ENCODE measurements at places on chromosomes 4 and X. TPM values are rescaled to one million over a fixed set of nuclear protein-coding genes. Genes with fewer than 3 reads are reported as not detected.
A peak's percentile ranks its signal among the peaks of the same experiment; 100 is the strongest.

The LDB2 gene
- 0.35 TPM for total RNA-seq

The LYAR gene
- total RNA-seq: 10.9 TPM

DNA sequence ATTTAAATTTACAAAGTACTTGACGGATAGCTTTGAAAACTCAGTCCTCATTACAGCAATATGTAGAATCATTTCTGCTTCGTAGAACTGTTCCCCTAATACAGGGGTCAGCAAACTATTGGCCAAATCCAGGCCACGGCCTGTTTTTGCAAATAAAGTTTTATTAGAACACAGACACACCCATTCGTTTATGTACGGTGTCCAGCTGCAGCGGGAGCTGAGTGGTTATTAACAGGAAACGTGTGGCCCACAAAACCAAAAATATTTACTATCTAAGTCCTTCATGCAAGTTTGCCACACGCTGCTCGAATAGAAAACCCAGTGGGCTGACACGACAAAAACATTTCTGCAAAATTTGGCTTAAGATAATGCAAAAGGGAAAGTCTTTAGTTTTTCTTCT, 146.5 kb downstream of the AFAP1 start:
- no peak for DNase-seq

DNA sequence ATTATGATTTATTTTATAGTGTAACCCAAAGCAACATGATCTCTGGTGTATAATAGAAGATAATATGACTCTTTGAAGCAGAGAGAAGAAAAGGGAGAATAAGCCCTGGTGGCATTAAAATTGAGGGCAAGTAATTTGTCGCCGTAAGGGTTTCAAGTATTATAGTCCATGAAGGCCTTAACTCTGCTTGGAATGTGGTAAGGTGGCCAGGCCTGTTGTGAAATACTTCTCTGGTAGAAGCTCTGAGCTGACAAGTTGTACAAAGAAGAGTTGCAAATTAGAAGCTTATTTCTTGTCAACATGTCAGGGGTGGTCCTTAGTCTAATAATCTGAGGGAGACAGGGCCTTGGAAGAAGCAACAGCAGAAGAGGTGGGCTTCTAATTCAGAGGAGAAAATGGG, 151.7 kb upstream of the HHIP start:
- peak; percentile 8 for DNase-seq

DNA sequence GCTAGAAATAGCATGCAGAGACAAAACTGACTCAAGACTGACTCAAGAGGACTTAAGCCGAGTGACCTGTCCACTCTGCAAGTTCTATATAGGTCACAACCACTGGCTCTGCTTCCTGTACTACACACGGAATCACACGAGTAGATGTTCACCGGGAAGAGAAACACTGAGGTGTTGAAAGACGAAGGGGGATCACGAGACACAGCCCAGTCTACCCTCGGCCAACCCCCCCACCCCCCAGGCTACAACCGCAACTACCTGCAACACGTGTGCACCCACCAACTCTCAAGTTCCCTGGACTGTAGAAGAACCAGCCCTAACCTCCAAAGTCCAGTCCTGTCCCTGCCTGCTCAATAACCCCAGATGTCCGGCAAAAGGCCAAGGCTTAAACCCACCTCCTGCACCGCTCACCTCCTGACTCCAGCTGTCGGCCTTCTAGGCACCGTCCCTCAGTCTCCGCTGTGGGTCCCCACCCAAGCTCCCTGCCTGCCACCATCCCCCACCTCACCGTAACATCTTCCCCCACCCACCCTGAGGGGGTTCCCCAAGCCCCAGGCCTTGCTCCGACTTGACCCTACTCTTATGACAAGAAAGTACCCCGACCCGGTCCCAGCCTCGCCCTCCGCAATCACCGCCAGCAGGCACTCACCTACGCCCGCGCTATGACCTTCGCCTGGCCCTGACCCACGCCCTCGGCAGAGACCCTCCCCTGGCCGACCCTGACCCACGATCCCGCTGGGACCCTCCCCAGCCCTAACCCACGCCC, 739 bp downstream of the GAK start:
- peak; percentile 56 for DNase-seq

DNA sequence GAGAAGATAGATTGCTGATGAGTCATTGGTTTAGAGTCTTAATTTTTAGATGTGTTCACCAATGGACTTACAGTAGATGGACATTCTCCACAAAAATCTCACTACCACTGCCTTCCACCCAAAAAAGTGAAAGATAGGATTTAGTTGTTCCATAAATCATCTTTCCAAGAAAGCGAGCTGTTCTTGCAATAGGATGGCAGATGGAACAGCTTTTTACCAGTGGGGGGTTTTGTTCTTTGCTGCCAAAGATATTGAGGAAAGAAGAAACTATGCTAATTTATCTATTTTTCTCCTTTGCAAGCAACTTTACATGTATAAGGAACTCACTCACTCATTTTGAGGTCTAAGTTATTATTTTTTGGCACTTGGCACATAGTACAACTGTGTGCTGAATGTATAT, 109.5 kb downstream of the ADGRL3 start:
- DNase-seq: no peak

DNA sequence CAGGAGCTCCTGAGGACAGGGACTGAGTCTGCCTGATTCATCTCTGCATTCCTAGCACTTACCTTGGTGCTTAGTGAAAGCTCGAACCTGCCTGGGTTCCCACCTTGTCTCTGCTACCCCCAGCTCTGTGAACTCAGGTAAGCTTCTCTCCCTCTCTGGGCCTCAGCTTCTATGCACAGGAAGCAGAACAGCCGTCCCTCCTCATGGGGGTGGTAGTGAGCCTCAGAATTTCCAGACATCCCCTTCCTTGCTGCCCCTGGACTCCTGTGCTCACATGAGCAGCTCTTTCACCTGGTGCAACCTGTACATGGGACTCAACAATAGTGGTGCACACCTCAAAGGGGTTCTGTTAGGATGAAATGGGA, 50.8 kb downstream of the HTRA3 start:
- no peak for DNase-seq

DNA sequence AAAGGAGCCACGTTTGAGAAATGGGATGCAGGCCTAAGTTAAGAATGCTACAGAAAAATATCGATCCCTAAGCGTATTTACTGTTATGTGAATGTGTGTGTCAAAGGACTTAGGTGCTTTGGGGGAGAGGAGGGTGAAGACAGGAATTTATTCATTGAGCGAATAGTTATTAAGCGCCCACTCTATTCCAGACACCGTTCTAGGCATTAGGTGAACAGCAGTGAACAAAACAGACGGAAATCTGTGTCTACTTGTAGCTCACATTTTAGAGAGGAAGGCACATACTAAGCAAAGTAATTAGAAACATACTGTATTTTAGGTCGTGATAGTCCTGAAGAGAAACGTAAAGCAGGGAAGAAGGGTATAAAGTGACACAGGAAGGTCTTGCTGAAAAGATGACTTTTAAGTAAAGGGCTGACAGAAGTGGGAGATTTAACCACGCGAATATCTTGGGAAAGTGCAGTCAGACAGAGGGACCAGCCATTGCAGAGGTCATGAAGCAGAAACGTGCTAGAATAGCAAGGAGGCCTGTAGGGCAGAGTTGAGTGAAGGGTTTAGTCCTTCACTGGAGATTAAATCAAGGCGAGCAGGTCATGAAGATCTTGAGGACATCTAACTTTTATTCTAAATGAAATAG, 541 bp downstream of the AIMP1 start:
- DNase-seq: peak; percentile 18

GRCh38 chrX:47960406-47960805, 43.4 kb downstream of the ZNF182 start:
- DNase-seq: no peak

DNA sequence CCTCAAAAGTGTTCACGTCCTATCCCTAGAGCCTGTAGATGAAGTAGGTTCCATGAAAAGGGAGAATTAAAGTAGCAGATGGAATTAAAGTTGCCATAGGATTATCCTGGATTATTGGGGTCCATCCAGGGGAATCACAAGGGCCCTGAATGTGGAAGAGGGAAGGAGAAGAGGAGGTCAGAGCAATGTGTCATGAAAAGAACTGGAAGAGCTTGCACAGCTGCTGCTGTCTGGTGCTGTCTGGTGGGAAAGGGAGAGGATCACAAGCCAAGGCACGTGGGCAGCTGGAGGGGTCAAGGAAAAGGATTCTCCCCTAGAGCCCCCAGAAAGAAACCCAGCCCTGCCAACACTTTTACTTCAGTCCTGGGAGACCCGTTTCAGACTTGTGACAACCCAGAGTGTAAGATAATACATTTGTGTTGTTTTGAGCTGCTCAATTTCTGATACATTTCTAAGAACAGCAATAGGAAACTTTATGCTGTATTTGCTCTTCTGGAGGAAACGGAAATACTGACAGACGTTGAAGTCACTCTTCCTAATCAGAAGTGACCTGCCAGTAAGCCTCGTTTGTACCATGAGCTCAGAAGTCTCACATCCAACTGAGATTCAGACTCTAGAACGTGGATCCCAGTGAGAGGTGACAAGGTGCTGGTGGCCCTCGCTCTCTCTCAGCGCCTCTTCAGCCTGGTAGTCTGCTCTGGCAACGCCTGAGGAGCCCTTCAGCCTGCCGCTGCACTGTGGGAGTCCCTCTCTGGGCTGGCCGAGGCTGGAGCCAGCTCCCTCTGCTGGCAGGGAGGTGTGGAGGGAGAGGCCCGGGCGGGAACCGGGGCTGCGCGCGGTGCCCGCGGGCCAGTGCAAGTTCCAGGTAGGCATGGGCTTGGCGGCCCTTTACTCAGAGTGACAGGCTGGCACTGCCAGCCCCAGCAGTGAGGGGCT, 34.7 kb upstream of the ENPP6 start:
- DNase-seq: no peak

DNA sequence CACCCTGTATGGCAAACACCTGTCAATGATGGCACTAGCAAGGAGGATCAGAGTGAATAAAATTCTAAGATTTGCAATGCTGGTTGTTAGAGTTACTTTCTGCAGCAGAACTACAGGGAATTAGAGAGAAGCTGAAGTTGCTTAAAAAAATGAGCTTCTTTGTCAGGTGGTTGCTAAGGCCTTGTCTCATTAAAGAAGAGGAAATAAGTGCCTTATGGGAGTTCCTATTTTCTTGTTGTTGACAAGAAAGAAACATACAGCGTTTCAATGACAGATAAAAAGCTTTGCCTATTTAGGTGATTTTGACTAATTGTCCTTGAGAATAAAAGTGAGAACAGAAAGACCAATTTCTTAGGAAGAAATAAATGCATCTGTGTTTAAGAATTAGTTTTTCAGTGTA, 106.0 kb upstream of the ARHGAP24 start:
- no peak for DNase-seq

DNA sequence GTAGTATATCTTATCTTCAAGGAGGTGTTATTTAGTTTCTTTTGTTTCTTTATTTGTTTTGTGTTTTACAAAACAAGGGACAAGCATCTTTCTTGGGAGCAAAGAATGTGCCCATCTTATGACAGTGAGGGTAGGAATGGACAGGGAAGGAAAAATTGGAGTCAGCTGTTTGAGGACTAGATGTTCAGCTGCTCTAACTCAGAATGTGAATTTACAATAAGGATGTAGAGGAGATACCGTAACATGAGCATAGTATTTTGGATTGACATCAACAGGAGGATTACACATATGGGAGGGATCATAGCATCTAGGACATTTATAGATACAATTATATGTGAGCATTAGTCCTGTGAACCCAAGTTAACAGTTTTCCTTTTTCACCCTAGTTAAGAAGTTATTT, 89.0 kb upstream of the GK2 start:
- no peak for DNase-seq
